ENCODE measurements at places on chromosomes 11 and 22. TPM values are rescaled to one million over a fixed set of nuclear protein-coding genes. Genes with fewer than 3 reads are reported as not detected.

SELENOM gene
- 433 TPM for polyA plus RNA-seq

INPP5J gene
- 0.67 TPM for polyA plus RNA-seq

RAB36 gene
- polyA plus RNA-seq = 5.1 TPM

FOLR3 gene
- polyA plus RNA-seq = not detected

ANO5 gene
- 0.48 TPM for polyA plus RNA-seq

PANX3 gene
- polyA plus RNA-seq = not detected

RPLP2 gene
- 237 TPM for polyA plus RNA-seq

SLC29A2 gene
- 0.70 TPM for polyA plus RNA-seq

GRCh38 chr11:134155456-134155855 lies 68.3 kb downstream of the NCAPD3 start:
- no peak for DNase-seq

DNA sequence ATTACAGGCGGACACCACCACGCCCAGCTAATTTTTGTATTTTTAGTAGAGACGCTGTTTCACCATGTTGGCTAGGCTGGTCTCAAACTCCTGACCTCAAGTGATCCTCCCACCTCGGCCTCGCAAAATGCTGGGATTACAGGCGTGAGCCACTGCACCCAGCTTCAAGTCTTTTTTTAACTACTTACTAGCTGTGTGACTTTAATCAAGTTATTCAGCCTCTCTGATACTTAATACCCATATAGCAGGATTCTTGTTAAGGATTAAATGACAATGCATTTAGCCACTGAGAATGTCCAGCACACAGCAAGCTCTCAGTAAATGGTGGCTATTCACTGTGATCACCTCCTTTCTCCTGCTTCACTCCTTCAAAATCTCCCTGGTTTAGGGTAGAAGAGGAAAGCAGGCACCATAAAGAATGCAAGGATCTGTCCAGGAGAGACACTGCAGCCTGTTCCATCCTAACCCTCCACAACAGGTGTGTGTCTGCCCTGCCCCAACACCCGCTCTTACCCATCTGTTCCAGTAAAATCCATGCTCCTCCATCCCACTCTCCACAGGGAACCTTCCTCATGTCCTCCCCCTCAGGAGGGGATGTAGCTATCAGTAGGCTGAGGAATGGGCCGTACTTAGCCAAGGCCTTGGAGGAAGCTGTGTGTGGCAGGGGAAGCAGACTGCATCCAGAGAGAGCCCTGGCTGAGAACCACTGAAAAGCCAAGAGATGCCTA lies 69.3 kb downstream of the MICAL3 start:
- no peak for DNase-seq

DNA sequence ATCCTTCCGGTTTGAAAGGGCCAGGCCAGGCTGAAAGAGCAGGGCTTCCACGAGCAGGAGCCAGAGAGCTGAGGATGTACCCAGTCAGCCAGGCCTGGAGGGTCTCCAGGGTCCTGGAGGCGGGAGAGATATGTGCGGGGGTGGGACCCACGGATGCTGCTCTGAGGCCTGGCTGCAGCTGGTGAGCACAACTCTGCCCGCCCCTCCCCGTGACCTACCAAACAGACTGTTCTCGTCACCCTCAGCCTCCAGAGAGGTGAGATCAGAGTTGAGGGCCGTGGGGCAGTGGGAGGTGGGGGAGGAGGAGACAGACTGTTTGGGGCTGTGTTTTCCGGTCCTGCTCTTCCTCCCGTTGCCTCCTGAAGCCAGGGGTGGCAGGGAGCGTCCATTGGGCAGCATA lies 42.2 kb downstream of the TRIOBP start:
- DNase-seq = peak; percentile 94

DNA sequence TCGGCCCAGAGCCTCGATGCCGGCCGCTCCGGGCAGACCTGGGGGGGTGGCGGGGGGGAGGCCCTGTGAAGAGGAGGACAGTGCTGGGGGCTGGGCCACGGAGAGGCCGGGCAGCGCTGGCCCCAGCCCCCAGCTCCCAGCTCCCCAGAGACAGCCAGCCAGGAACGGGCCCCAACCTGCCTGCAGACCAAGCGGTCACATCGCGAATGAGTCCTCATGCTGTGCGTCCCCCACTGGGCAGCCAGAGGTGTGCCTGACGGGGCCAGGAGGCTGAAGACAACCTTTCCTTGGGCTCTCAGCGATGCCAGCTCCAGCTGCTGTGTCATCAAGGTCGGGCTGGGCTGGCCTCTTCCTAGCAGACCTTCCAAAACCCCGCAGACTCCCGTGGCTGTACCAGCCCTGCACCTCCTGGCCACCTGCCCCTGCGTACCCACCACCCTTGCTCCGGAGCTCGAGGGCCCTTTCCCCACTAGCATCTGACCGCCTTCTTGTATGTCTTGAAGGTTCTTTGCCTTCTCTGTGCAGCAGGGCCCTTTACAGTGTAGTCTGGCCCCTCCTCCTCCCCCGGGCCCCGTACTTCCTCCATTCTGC lies 88.4 kb downstream of the CDKN1C start:
- DNase-seq = peak; percentile 27

DNA sequence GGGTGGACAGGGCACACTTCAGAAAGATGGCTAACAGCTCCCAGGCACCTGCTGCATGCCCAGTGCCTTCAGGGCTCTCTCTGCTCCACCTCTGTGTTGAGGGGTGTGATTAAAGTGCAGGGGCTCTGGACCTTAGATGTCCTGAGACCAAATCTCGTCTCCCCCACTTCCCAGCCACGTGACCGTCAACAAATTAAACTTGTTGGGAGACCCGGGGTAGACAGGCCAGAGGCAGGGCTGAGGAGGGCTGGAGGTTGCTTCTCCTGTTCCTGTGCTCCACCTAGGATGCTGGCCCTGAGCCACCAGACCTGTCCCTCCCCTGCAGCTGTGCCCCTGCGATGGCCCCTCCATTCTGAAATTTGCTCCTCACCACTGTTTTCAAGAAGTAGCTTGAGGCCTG lies 17.0 kb downstream of the NPTXR start:
- no peak for DNase-seq

GRCh38 chr22:49564666-49565515 lies 262.8 kb downstream of the BRD1 start:
- no peak for DNase-seq

- no peak for DNase-seq
Observed at GRCh38 chr11:64115531-64116522, 50.1 kb downstream of the MACROD1 start.

- DNase-seq = no peak
Observed at GRCh38 chr11:20589796-20590195, 9.6 kb upstream of the SLC6A5 start.

DNA sequence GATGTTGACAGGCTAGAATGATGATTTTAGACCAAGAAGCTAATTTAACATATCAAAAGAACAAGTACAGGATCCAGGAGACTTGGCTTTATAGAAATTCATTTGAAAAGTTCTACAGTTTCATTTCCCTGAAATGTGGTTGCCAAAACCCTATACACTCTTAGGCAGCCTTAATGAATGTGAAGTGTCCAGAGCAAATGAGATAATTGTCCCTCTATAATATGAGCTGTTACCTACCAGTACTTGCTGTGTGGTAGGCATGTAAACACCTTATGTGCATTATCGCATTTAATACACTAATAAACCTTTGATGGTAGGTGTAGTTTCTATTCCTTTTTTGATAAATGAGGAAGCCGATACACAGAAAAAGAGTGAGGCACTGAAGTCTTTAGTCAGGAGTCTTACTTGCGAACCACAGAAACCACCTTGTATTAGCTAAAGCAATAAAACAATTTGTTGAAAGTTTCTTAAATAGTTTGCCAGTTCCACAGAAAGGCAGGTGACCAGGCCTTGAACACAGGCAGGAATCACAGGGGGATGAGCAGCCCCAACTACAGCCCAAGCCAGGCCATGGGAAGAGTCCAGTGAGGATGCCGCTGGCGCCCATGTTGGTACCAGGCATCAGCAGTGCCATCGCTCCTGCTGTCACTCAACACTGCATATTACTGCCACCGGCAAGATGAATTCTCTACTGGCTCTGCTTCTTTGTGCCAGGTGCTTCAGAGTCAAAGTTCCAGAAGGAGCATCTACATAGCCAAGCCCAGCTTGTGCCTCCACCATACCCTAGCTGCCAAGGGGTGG lies 81.7 kb downstream of the SWAP70 start:
- DNase-seq = no peak

DNA sequence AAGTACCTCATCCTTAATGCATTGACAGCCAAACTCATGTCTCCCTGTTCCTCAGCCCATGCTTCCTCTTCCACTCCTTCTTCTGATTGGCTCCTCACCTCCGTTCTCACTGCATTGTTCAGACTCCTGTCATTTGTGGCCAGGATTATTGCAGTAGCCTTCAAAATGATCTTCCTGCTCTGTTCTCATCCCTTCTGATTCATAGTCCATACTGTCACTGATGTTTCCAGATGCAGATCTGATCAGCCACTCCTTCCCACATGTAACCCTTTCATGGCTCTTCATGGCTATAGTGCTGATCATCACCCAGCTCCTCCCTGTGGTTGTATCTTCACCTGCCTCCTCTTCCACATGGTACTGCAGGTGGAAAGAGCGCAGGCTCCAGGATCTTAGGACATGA lies 71.7 kb downstream of the DEPDC5 start:
- DNase-seq = no peak

- no peak for DNase-seq
Observed at GRCh38 chr11:130523609-130524008, 75.2 kb downstream of the ADAMTS15 start.

- DNase-seq = no peak
Observed at GRCh38 chr11:45661439-45662055, 3.9 kb downstream of the CHST1 start.

GRCh38 chr11:65526744-65527143 lies 1.9 kb downstream of the SCYL1 start:
- DNase-seq = no peak

DNA sequence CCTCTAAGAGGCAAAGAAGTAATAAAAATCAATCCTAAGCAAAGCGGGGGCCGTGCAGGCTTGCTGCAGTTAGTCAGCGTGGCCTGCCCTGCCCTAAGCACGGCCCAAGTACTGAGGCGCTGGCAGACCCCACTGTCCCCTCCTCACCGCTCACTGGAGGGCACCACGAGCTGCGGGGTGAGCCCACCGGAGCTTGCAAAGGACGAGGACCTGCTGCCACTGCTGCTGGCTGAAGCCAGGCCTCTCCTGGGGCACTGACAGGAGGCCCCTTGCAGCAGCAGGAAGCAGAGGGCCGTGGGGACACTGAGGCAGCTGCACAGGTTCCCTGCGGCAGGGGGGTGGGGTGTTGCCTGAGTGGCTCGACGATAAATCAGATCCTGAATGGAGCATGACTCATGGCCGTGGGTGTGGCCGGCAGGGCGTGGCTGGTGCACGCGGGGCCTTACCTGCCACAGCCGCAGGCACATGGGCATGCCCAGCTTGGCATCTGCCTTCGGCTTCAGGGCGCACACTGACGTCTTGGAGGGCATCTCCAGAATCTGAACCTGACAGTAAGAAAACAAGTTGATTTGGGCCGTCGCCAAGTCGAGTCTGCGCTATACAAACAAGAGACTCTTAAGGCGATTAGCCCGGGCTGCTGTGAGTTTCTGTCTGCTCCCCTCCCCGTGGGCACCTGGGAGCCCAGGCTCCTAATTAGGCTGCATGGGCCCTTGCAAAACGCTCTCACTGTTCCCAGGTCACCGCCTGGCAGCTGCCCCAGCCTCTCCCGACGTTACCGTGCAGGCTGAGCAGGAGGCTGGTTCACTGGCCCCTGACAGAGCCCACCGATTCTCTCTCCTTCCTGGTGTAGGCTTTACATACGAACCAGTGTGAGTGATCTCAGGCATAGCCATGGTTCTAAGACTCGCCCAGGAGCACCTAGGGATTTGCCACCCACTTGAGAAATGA lies 45.9 kb downstream of the TBX1 start:
- DNase-seq = peak; percentile 23

DNA sequence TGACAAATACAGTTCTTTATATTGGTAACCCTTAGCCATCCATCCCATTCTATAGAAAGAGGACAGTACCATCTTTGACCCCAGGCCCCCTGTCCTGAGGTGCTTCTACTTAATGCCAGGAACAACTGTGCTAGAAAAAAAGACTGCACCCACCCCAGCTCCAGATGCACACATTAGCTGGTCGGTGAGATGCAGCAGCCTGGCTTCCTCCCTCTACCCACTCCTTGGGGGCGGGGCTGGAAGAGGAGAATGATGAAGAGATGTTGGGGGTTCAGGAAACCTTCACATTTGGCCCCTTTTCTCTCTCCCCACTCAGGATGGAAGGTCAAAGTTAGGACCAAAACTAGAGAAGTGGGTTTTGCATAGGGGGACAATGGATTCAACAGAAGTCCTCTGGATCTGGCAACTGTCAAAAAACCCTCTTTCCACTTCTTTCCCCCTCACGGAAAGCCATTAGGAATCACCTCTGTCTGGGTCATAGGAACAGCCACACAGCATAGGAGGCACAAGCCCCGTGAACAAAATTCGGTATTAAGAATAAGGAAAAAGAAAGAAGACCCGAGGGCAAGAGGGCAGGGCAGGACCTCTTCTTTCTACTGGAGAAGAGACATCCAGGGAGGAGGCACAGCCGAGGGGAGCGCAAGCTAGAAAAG lies 755 bp downstream of the NRIP3 start:
- DNase-seq = no peak

- no peak for DNase-seq
Observed at GRCh38 chr11:101915791-101916291, 481 bp downstream of the ANGPTL5 start.

DNA sequence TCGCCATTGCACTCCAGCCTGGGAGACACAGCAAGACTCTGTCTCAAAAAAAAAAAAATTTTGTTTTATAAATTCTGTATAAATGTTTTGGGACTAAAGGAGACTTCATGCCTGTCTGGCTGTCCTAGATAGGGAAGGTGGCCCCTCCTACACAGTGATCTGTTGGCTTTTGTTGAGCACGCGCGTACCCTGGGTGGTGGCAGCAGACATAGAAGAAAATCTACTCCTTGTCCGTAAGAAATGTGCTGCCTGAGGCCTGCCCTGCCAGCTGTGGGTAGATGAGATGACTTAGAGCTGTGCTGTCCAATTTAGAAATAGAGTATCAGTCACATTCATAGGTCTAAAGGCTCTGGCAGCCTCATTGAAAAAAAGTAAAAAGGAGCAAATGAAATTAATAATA lies 37.0 kb downstream of the AP2A2 start:
- DNase-seq = no peak

DNA sequence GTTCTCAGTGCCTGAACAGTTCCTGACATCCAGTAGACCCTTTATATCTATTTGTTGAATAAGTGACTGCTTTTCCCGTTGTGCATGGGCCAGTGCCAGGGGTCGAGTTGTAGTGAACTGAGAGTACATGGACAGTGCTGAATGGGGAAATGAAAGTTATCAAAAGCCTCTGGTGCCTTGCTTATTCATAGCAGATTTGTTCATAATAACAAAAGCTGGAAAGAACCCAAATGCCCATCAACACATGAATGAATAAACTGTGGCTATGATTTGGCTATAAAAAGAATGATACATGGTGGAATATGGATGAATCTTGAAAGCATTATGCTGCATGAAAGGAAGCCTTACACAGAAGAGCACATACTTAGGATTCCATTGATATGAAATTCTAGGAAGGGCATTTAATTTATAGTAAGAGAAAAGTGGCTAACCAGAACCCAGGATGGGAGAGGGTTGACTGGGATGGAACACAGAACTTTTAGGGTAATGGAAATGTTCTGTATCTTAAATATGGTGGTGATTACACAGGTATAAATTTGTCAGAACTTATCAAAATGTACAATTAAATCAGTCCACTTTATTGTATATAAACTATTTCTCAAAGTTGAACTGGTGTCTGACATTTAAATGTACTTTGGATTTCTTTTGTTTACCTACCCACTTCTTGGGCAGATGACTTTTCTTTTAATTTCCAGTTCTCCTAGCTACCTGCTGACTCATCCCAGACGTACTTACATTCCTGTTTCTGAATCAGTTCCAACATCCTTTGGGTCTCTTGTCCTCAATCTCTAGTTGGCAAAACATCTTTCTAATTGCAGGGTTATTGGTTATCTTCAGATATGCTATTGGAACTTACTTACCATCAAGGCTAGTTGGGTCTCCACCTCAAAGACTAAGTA lies 42.8 kb downstream of the PACS1 start:
- DNase-seq = no peak

All from ovary (tissue), 10 donors.